WERI-Rb-1 (cell line): ENCODE measurements at places on chromosomes 4 and X.

GRCh38 chr4:143633833-143634232, 66.6 kb downstream of the FREM3 start:
- no peak for DNase-seq

- DNase-seq: peak; percentile 61
These were observed 484.2 kb downstream of the BCOR start for GRCh38 chrX:39613482-39613995.

- DNase-seq: no peak
These were observed 1411.2 kb downstream of the RAPGEF2 start for GRCh38 chr4:160514126-160514525.

DNA sequence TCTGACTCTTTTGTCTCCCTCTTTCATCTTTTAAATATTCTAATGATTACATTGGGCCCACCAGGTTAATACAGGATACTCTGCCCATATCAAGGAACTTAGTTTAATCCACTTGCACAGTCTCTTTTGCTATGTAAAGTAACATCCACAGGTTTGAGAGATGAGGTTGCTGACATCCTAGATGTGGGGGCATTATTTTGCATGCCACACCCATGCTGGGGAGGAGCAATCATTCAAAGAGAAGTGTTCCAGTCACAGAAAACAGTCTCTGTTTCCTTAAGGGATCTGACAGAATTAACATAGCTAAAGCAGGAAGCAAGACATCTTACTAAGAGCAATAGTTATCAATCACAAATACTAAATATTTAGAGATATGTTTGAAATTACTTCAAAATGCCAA, 11.5 kb upstream of the TRAM1L1 start:
- DNase-seq: no peak

DNA sequence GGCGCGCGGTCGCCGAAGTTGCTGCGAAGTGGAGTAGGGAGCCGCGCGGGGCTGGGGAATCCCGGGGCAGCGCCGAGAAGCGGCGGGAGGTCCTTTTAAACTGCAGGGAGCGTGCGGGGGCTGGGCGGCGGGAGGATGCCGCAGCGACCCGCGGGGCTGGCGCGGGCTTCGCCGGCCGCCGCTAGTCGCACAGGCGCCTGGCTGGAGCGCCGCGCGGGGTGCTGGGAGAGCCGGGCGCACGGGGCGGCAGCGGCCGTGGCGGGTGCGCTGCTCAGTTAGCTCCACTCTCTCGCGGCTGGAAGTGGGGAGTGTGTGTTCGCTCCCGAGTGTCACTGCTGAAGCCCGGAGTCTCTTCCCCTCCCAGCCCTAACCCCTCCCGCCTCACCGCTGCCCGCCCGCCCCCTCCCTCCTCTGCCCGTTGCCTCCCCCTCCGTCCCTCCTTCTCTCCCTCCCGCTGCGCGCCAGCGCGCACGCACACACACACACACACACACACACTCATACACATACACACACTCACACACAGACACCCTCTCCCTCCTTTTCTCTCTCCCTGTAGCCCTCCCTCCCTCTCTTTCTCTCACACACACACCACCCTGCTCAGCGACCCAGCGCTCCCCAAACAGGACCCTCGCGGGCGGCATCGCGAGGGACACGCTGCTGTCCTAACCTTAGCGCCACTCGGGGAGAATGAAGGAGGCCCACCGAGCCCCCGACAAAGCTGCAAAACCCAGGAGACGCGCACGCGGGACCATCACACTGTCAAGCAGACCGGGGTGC, at the start of gene NDNF:
Gene NDNF, minus strand, starts transcription at position 312 of the 780 bp plus-strand sequence. CDS start 26,698 bp downstream, outside the sequence.
- peak; percentile 69 for DNase-seq

DNA sequence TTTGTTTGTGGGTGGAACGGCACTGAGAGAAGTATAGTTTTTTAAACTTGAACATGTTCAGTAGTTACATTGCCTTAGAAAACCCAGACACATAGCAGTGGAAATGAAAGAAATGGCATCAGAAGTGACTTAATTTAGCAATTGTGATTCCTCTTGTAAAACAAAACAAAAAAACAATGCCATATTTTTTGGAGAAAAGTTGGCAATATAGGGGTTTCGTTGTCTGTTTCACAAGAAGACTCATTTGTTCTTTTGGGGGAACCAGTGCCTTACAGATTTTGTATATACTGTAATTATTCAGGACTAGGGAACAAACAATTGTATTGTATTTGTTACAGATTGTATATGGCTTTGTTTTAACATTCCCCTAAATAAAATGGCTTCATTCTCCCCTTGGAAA, 390.7 kb downstream of the UNC5C start:
- no peak for DNase-seq
